ENCODE measurements at places on chromosomes 13 and 19.

DNA sequence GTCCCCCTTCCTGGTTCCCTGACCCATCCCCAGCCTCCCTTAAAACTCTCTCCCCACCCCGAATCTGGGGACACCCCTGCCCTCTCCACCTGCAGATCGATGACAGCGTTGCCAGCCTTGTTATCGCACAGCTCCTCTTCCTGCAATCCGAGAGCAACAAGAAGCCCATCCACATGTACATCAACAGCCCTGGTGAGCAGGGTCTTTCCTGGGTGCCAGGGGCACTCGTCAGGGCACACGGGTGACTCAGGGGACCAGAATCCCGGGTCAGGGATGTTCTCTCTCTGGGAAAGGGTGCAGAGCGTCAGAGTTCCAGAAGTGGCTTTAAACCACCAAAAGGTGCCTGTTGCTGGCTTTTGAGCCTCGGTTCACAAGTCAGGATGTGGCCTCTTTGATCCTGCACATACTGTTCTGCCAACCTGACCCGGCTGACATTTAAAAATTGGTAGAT, 1.0 kb downstream of the CLPP start:
- DNase-seq: no peak

DNA sequence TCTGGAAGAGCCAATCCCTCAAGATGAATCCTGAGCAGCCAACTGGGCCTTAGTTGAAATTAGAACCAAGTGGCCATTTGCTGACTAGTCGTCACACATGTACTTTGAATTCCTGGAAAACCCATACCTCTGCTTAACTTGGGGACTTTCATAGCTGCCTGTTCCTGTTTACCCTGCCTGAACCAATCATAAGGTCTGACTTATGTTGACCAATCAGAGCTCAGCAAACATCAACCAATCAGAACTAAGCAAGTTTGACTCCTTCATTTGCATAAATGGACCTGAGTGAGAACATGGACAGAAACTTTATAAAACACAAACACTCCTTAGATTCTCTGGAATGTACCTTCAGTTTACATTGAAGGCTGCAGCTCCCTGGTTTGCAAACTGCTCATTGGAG, 50.8 kb downstream of the LATS2 start:
- DNase-seq: no peak

DNA sequence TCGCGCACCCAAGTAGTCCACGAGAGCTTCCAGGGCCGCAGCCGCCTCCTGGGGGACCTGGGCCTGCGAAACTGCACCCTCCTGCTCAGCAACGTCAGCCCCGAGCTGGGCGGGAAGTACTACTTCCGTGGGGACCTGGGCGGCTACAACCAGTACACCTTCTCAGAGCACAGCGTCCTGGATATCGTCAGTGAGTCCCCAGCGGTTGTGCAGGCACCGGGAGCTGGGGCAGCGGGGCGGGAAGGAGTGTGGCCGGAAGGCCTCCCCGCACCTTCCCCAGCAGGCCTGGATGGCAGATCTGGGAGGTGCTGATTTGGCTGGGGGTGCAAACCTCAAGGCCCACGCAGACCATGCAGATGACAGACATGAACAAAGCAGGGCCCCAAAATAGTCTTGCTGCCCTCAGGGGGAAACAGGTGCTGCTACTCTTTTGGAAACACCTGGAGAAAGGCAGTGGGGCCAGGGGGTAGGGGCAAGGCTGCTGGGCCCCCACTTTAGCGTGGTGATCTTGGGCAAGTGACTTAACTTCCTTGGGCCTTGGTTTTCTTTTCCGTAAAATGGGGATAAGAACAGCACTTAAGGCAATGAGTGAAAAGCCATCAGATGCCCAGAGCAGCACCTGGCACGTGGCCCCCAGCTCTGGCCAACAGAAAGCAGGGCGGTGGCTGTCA, 4.0 kb downstream of the MAG start:
- no peak for DNase-seq

GRCh38 chr13:114132419-114133121, at the start of gene RASA3:
Gene RASA3, minus strand, starts transcription at chr13:114132623. Its CDS starts 134 bp downstream, at chr13:114132489.
- peak; percentile 74 for DNase-seq

GRCh38 chr19:42254089-42254849, 659 bp downstream of the ERF start:
- peak; percentile 28 for DNase-seq

- no peak for DNase-seq
These were observed 32.7 kb upstream of the CSNK1A1L start for GRCh38 chr13:37138169-37138568.

- DNase-seq: no peak
These were observed 7.5 kb downstream of the RASA3 start for GRCh38 chr13:114124921-114125320.

DNA sequence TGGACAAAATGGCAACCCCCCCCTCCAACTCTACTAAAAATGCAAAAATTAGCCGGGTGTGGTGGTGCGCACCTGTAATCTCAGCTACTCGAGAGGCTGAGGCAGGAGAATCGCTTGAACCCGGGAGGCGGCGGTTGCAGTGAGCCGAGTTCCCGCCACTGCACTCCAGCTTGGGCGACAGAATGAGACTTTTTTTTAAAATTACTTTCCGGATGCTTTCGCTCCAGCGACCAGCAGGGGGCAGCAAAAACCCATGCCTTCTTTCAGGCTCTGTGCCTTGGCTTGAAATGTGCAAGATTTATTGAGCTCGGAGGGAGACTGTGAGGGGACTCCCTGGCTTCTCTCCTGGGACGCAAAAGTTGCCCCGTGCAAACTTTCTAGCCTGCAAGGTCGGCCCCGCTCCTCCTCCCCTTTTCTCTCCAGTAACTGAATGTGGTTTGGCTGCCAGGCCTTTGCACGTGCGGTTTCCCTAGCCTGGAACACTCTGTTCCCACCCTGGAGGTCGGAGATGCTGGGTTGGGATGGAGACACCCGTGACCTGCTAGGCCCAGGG, 61.4 kb upstream of the NFIC start:
- peak; percentile 40 for DNase-seq

GRCh38 chr19:10774893-10775292, 57.0 kb downstream of the DNM2 start:
- no peak for DNase-seq

DNA sequence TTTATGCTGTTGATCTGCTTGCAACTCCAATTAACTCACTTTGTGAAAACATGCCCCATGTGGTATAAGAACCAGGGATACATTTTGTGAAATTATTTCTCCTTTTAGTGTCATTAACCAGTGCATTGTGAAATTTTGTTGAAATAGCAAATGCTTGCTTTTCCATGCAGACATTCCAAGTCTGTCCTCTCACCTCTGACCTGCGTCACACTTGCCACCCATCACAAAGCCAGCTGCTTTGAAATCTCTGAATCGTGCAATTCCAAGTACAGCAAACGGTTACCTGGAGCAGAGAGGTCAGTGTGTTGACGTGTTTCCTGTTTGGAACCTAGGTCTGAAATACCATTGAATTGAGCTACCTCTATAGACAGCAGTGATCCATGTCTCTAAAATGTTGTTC, 4.9 kb upstream of the SLC25A15 start:
- no peak for DNase-seq

Measured in NCI-H1105 (cell line).